Chondrocyte (in vitro differentiated cells): ENCODE measurements at places on chromosomes 12 and 14. TPM values are rescaled to one million over a fixed set of nuclear protein-coding genes. Genes with fewer than 3 reads are reported as not detected.

- DNase-seq: no peak
These were observed 8.3 kb upstream of the ABCD2 start for GRCh38 chr12:39627914-39628313.

DNA sequence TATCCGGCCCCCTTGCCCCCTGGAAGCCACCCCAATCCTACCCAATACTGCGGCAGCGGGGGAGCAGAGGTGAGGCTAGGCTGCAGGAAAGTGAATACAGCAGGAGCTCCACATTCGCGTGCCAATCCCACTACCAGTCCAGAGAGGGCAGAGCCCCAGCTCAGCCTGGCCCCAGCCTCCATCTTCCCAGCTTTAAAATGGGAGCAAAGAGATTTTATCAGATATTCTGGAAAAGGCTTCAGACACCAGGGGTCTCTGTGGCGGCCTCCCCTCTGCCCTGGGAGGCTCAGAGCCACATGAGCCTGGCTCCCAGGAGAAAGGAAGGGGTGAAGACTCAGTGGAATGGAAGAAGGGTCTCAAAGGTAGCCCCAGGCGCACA, 72.7 kb downstream of the NCOR2 start:
- no peak for DNase-seq

Gene OVCH1
- 0.20 to 0.89 TPM (median 0.72 TPM) in 3 replicates for total RNA-seq

DNA sequence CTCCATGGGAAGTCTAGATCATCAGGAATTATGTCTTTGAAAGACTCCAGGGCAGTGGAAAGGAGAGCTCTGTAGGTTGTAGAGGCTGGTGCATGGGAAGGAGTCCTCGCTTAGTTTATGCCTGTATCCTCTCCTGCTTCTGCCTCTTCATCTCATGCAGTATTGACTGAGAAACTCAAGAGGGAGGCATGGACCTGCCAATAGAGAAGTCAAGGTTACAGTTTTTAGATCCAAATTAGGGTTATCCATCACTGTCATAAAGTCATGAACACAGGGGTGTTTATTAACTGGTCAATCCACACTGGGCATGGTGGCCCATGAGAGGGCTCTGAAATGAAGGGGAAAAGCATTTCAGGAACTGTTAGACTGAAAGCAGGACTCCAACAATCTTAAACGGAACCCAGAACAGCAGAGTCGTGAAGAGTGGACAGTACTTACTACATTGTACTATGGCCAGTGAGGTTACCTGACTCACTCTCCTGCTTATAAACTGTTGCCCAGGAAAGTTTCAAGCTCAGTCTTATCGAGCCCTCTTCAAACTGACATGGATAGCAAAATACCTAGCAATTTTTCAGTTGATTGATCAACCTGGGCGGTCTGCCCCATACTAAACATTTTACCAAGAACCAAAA, 30.1 kb upstream of the DHRS7 start:
- no peak for DNase-seq

Gene PIK3C2G
- total RNA-seq: not detected in 3 replicates

DNA sequence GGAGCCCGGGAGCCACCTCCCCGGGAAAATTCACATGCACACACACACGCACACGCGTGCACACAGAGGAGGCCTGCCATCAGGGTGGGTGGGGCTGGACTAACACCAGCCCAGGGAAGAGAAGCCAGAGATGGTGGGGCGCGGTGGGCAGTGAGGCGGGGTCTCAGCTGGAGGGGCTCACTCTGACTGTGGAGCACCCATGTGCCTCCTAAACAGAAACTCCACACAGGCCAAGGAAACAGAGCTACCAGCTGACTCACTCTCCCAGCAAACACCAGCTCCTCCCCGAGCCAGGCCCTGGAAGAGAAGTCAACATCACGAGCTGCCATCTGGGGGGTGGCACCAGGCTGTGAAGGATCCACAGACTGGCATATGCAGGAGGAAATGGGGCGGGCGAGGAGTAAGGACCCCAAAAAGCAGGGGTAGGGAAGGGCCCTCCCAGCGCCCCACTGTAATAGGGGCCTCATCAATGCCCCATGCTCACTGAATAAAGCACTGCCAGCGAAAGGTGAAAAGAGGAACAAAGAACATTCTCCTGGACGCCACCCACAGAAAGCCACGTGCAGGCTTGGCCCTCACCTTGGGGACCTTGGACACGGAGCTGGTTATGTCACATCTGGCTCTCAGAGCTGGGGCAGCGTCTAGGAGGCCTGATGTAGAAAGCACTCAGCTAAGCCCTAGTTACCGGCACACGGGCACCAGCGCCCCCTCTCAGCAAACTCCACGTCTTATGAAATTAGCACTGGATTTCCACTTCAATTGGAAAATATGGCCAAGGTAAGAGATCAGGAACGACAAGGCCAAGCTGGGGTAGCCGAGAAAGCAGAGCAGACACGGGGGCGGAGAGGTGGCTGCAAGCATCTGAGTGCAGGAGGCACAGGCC, 8.4 kb upstream of the INF2 start:
- DNase-seq: no peak

Gene ATF7IP
- 45.9 to 79.9 TPM (median 50.4 TPM) in 3 replicates for total RNA-seq

GRCh38 chr14:66197276-66197675, 288.9 kb upstream of the CCDC196 start:
- DNase-seq: no peak

GRCh38 chr12:116402163-116402939, 124.9 kb upstream of the MED13L start:
- DNase-seq: peak; percentile 42

Gene WIF1
- not detected in 3 replicates for total RNA-seq

Gene PIWIL1
- not detected in 3 replicates for total RNA-seq

GRCh38 chr14:31484754-31485153, 3.1 kb downstream of the GPR33 start:
- no peak for DNase-seq

Gene DNAJC22
- 0.36 to 1.1 TPM (median 0.50 TPM) in 3 replicates for total RNA-seq

GRCh38 chr12:92785563-92785950, 82.8 kb downstream of the PLEKHG7 start:
- DNase-seq: no peak

DNA sequence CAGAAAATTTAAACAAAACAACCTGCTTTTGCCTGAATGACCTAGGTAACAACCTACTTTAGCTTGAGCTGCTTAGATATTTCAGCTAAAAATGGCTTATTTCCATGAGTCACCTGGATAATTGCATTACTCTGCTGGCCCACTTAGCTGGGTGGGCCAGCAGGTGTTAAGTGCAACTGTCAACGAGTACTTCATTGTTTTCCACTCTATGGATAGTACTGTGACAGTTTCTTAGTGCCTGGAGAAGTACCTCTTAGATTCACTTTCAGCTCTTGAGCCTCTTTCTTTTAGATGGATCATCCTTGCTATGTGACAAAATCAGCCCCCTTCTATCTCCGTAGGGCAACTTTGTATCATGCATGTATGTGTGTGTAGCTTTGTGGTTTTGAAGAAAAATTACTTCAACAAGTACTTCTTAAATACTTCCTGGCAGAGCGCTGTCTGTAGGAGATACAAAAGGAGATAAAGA, 368.2 kb upstream of the ATP2B1 start:
- no peak for DNase-seq

GRCh38 chr12:47766502-47767215, 6.4 kb upstream of the SLC48A1 start:
- DNase-seq: no peak

- DNase-seq: no peak
These were observed at the start of gene MFAP5 for GRCh38 chr12:8662593-8662992. Gene MFAP5 (minus strand): TSS chr12:8662826. CDS start chr12:8662104, 722 bp downstream.

DNA sequence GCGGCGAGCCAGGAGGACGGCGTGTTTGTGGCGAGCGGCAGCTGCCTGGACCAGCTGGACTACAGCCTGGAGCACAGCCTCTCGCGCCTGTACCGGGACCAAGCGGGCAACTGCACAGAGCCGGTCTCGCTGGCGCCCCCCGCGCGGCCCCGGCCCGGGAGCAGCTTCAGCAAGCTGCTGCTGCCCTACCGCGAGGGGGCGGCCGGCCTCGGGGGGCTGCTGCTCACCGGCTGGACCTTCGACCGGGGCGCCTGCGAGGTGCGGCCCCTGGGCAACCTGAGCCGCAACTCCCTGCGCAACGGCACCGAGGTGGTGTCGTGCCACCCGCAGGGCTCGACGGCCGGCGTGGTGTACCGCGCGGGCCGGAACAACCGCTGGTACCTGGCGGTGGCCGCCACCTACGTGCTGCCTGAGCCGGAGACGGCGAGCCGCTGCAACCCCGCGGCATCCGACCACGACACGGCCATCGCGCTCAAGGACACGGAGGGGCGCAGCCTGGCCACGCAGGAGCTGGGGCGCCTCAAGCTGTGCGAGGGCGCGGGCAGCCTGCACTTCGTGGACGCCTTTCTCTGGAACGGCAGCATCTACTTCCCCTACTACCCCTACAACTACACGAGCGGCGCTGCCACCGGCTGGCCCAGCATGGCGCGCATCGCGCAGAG, 873 bp downstream of the PLXNC1 start:
- peak; percentile 92 for DNase-seq

- DNase-seq: no peak
These were observed 477.7 kb upstream of the NOVA1 start for GRCh38 chr14:27075503-27075902.

Gene SETD3
- 54.2 to 55.1 TPM (median 54.5 TPM) in 3 replicates for total RNA-seq

GRCh38 chr14:57533214-57533613, 39.6 kb upstream of the CCDC198 start:
- DNase-seq: no peak

GRCh38 chr14:29553427-29553826, 374.2 kb downstream of the PRKD1 start:
- DNase-seq: no peak

DNA sequence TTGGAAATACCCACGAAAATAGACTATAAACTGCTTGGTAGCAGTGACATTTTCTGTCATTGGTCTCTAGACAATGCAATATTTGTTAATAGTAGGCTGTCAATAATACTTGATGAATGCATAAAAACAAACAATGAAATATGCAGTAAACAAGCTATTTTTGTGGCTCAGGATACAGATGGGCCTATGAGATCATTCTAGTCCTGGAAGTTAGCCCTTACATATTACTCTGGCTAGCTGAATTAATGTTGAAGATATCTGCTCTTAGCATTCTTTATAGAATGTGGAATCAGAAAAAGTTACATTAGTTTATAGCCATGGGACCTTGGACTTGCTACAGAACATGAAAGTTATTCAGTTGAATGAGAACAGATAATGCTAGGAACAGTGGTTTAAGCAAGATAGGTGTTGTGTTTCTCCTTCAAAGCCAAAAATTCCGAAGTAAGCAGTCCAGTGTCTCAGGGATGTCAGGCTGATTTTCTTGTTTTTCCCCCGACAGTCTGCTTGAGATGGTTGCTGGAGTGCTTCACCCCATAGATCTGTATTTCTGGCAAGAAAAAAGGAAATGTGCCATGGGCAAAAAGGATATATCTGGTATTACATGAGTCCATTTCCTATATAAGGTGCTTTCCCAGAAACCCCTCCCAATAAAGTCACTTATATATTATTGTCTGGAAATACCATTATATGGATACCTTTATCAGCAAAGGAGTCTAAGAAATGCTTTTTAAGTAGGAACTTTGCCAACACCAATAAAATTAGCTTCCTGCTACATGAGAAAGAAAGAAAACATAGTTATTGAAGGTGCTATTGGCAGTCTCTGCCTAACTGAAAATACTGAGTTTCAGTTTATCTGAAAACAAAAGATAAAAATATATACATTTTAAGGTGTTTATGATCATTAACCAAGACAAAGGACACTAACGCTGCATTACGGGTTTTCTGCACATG, 619.4 kb upstream of the ATP2B1 start:
- no peak for DNase-seq

DNA sequence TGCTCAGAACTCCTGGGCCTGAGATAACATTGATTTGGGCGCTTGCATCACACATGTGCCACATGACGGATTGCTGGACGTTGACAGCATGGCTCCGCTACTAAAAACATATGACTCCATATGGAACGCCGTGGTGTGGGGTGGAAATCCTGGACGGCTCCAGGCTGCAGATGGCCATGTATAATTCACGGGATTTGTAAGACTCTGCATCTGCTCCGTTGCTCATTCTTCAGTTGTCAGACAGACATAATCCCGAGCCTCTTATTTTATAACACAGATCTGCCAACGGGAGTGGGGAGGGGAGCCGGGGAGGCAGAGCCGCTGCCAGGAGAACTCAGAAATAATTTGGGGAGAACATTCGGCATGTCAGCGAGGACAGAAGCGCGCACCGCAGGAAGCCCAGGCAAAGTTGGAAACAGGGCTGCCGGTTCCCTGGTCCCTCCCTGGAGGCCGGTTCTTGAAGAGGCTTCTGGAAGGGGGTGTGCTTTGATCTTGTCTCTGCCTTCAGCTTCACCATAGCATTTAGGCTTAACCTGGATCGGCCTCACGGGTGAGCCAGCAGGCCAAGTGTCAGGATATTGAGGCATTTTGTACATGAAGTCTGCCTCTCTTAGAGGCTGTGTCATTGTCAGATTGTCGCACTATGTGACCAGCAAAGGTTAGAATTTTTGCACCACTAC, 45.8 kb upstream of the MYL2 start:
- no peak for DNase-seq
